Skin of body (tissue), 3 donors: ENCODE measurements at places on chromosomes 5 and 9. TPM values are rescaled to one million over a fixed set of nuclear protein-coding genes. Genes with fewer than 3 reads are reported as not detected.

The NRG2 gene
- 0.99 TPM for total RNA-seq

The OMD gene
- total RNA-seq, result 16.0 TPM

The C1QTNF3 gene
- 34.8 TPM for total RNA-seq

DNA sequence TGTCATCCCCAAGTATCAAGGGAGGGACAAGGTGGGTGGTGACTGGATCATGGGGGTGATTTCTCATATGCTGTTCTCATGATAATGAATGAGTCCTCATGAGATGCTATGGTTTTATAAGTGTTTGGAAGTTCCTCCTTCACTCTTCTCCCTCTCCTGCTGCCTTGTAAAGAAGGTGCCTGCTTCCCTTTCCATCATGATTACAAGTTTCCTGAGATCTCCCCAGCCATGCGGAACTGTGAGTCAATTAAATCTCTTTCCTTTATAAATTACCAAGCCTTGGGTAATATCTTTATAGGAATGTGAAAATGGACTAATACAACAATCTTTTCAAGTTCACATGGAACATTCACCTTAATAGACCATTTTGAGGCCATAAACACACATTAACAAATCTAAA, 21.5 kb upstream of the DOCK2 start:
- DNase-seq, result no peak

DNA sequence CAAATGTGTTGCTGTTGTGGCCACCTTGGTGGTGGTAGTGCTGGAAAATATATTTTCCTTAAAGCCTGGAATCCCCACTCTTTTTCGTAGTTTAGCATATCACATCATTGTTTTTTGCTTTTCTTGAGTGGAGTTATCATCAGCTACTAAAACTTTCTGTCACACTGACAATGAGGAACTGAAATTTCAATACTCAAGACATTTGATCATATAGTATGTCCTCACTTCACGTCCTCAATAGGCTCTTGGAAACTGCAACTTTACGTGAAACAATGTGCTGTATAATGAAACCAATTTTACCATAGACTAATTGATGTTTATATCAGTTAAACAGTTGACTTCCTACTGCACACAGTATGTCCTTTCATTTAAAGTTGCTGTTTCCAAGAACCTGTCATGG, 265.8 kb downstream of the ADGRV1 start:
- DNase-seq, result no peak
